ENCODE measurements at places on chromosomes 4 and X. TPM values are rescaled to one million over a fixed set of nuclear protein-coding genes. Genes with fewer than 3 reads are reported as not detected.

Gene MAGEE1
- 0.48 TPM for total RNA-seq

Gene MTCP1
- 3.5 TPM for total RNA-seq

Gene WDR45
- 130 TPM for total RNA-seq

GRCh38 chr4:140236654-140237169, 82.7 kb upstream of the MAML3 start:
- DNase-seq = no peak

GRCh38 chrX:148024425-148025148, 43.5 kb downstream of the FMR1NB start:
- DNase-seq = no peak

GRCh38 chr4:165707128-165707527, 165.9 kb upstream of the TLL1 start:
- DNase-seq = no peak

GRCh38 chrX:146385529-146385928, 424.0 kb upstream of the CXorf51B start:
- DNase-seq = no peak

All from omental fat pad (tissue), 4 donors.